Activated CD8-positive, alpha-beta memory T cell treated with anti-CD3 and anti-CD28 coated beads for 1 hour (primary cell): ENCODE measurements at places on chromosomes 11 and 22.
A peak's percentile ranks its signal among the peaks of the same experiment; 100 is the strongest.

- no peak for DNase-seq
Observed at GRCh38 chr11:967995-968751, 42.5 kb downstream of the AP2A2 start.

DNA sequence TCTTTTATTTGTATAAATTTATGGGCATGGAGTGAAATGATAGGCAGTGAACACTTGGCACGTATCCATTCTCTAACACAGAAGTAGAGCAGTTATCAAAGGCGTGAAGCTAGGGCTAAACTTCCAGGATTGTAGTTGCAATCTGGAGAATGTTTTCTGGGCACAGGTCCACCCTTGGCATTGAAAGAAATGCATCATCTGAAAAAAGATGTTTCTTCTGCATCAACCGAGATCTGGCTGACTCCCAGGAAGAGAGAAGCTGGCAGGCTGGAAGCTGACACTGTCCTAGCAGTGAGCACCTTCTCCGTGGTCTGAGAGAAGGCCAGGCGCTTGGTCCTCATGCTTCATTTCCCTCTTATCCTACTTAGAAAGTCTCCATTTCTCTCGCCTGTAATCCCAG is 600.0 kb downstream of the BRD1 start:
- no peak for DNase-seq

GRCh38 chr11:130561441-130561881 is 113.0 kb downstream of the ADAMTS15 start:
- no peak for DNase-seq

GRCh38 chr11:35873721-35874120 is 70.1 kb upstream of the LDLRAD3 start:
- no peak for DNase-seq

GRCh38 chr11:11988099-11988651 is 20.3 kb downstream of the DKK3 start:
- DNase-seq: no peak

- no peak for DNase-seq
Observed at GRCh38 chr11:19978668-19979518, 181.4 kb downstream of the DBX1 start.

DNA sequence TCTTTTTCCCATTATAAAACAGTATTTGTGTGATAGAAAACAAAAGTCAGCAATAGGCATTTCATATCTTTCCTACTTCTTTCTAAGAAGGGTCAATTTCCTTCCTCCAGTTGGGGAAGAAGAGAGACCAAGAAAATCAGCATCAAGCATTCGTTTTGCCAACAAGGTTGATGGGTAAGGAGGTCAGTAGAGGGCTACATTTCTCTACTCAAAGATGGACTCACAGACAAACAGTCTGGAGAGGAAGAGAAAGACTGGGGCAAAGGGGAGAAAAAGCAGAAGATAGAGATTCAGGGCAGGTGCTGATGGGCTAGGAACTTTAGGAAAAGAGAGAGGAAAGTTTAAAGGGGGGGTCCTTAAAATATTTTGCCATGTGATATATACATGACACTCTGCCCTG is 8.6 kb upstream of the MTNR1B start:
- no peak for DNase-seq

- DNase-seq: no peak
Observed at GRCh38 chr11:72568861-72569260, 105.4 kb downstream of the PDE2A start.

DNA sequence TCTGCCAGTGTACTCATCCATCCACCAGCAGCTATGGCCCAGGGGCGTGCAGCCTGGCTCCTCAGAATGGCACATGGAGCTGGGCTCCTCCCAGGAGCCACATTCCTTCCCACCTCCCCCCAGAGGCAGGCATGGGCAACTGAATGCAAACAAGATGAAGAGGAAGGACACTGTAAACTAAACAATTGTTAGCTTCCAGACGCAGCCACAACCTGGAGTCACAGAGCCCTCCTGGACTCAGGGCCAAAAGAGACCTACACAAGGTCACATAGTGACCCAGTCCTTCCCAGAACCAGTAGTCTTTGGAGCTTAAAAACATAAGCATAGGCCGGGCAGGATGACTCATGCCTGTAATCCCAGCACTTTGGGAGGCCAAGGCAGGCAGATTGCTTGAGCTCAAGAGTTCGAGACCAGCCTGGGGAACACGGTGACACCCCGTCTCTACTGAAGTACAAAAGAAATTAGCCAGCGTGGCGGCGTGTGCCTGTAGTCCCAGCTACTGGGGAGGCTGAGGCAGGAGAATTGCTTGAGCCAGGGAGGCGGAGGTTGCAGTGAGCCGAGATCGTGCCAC is 30.7 kb upstream of the CLDN5 start:
- DNase-seq: no peak

GRCh38 chr11:16195651-16196050 is 160.7 kb downstream of the SOX6 start:
- DNase-seq: no peak

DNA sequence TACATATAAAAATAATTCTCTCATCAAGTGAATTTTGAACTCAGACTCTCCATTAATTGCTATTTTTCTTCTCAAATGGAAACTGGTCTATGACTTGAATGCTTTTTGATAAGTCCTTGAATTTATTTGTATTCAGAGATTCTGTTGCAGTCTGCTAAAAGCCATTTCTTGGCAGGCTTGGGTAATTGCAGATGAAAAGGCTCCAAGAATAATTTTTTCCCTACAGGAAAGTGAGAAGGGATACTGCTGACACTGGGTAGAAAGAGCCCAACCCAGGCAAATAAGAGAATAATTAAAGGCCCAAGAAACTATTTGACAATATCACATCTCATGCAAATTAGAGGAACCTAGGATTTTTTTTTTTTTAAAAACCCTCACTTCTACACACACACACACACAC is 246.5 kb upstream of the DDI1 start:
- no peak for DNase-seq

DNA sequence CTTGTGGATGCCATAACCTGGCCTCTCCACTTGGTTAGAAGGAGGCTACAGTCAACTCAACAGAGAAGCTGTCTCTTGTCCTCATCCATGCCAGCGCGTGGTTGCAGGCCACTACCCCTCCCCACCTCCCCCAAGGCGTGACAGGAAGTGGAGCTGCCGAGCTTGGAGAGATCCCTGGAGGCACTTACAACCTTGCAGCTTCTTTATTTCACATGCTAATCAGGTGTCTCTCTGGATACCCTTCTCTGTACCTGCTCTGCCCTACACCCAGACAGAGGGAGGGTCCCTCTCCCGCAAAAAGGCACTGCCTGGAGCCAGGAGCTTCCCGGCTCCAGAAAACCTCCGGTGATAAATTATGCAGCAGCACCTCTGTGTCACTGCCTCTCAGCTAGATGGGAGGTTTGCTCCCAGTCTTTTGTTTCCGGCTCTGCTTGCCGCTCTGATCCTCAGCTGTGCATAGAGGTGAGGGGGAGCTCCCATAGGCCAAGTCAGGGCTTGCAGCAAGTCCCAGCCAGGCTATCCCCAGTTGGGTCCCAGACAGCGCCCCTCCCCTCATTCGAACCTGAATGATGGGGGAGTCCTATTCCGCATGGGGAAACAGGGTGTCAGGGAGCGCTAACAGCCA is 5.7 kb downstream of the LRP4 start:
- DNase-seq: no peak

DNA sequence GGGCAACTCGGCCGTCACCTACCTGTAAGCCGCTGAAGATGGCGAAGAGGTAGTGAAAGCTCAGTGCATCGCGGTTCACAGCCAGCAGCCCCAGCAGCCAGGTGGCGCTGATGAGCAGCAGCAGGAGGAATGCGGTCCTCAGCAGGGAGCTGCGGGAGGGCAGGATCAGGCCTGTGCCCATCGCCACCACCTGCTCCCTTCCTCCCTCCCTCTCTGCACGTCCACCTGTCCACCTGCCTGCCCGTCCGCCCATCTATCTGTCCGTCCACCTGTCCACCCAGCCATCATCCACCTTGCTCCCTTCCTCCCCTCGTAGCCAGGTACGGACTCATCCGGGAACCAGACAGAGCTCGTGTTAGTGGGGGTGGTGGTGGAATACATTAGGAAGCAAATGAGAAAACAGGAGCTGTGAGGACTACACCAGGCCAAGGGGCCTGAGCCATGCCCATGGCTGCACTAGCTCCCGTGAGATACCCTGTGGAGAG is 32.2 kb downstream of the TRMU start:
- peak; percentile 55 for DNase-seq

- no peak for DNase-seq
Observed at GRCh38 chr11:47154616-47155570, 21.8 kb downstream of the ARFGAP2 start.

DNA sequence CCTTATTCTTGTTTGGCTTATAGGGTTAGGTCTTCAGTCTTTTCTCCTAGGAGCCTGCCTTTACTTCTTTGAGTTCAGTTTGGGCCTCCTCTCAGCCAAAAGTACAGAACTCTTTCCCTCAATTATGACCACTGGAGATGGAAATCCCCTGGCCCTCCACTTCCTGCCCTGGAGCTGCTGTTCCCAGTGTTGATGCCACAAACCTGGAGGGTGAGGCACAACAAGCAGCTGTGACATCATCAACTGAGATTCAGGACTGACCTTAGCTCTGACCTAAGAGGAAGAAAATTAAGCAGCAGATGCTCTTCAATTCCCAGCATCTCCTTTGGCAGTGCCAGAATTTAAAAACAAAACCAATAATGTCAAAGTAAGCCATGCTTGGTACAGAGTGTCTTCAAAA is 3.0 kb downstream of the ABTB2 start:
- DNase-seq: no peak

DNA sequence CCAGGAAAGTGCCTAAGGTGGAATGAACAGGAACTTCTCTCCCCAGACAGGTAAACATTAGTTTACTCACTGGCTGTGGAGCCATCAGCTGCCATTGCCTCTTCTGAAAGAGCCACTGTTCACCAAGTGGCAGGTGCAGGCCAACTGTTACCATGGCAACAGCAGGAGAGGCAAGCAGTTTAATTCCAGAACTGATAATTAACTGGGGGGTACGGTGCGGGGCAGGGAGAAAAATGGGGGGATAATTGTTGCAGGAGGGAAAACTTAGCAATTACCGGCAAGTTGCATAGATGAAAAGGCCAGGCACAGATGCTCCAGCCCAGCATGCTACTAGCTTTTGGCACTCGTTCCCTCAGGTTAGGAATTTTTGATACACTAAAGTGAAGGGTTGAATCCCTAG is 85.1 kb downstream of the TRIM44 start:
- no peak for DNase-seq

- no peak for DNase-seq
Observed at GRCh38 chr11:116424615-116425261, 348.0 kb downstream of the BUD13 start.

DNA sequence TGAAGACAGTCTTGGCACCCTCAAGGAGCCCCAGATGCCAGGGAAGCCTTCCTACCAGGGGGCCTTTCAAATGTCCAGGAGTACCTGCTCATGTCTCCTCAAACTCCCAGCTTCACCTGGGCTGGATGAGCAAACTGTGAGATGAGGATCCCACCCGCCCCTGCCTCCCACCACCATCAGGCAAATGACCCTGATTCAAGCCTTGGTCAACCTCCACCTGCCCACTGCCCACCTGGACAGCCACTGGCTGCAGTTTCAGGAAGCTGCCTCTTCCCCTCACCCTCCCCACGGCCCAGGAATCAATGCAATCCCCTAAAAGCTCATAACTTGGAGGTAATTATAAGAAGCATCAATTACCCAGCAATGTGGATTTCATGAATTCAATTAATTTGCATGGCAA is 122.7 kb downstream of the BUD13 start:
- no peak for DNase-seq

- DNase-seq: no peak
Observed at GRCh38 chr11:34727228-34727737, 106.4 kb downstream of the EHF start.

- no peak for DNase-seq
Observed at GRCh38 chr11:79439410-79439885, 1.4 kb downstream of the TENM4 start.

DNA sequence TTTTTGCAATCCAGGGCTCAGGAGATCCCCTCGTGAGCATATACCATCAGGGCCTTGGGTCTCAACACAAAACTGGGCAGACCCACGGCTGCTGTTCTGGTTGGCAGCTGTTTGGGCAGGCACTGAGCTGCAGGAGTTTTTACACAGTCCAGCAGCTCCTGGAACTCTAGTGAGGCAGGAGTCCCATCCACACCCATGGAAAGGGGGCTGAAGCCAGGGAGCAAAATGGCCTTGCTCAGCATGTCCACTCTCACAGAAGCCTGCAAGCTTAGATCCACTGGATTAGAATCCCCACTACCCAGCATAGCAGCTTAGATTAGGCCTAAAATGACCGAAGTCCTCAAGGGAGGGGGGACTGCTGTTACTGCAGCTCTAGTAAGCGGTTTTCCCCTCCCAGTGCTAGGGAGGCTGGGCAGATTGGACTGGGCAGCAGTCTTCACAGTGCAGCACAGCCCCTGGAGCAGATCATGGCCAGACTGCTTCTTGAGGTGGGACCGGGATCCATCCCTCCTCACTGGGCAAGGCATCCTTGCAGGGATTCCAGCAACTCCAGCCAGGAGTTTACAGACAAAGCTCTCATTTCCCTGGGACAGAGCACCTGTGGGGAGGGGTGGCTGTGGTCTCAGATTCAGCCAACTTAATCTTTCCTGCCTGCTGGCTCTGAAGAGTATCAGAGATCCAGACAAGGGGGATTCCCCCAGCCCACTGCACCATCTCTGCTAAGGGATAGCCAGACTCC is 36.4 kb upstream of the CARD16 start:
- DNase-seq: no peak

- DNase-seq: no peak
Observed at GRCh38 chr11:70643642-70644041, 245.3 kb downstream of the CTTN start.

DNA sequence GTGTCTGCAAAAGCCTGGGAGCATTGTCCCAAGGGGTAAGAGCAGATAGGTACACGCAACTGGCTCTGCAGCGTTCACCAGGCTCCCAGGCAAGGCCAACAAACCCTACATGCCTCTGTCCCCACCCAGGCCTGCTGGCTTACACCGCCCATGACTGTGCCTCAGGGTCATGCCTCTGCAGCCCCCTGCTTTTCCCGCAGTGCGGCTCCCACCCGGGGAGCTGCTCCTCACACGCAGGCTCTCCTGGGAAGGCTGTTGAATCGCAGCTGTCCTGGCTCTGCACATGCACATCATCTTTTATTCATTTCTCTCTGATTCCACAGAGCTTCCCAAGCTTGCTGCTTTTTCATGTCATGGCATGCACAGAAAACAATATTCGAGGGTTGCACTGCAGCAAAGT is 29.2 kb upstream of the B3GAT1 start:
- no peak for DNase-seq

DNA sequence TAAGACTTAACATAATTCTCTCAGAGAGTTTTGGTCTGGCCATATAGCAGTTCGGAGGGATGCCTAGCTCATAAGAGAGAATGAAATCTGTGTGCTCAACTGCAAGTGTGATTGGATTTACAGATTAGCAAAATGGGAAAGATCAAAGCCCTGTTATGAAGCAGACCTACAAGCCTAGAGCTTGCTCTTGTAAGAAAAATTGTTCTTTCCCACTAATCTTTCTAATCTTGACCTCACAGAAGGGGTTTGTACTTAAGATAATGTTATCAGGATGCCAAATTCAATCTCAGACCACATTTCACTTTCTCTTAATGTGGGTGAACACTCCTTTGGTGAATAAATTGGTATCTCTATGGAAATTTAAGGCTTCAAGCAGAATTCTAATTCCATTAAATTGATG is 267.2 kb downstream of the RAB38 start:
- DNase-seq: no peak
